ENCODE measurements at places on chromosomes 5 and 9.

DNA sequence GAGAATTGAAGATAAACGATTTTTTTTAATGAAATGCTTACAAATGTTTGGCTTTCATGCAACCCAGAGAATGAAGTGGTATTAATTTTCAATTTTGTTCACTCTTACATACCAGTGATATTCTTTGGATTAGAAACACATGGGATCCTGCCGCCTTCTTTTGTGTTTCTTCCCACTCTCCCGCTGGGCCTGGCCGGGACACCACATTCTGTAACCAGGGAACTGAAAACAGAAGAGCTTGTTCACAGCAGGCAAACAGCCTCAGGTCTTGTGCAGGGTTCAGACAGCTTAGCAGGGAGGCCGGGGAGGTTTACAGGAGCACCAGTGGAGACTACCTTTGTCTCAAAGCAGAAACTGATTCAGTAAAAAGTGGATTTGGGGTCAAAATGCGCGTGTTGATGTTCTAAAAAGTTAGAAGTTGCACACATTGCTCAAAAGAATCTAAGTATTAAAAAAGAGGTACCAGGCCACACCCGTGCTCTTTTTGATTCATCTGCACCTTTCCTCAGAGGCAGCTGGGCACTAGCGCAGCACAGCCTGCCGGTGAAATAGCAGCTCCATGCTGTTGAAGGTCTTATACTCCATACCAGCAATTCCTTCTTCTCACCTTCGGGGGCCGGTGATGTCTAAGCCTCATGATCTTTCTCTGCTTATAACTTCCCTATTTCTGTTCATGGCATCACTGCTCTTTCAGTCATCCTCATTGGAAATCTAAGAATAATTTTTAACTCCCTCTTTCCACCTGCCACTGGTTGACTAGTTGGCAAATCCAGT, 67.1 kb downstream of the GRAMD2B start:
- DNase-seq: no peak

DNA sequence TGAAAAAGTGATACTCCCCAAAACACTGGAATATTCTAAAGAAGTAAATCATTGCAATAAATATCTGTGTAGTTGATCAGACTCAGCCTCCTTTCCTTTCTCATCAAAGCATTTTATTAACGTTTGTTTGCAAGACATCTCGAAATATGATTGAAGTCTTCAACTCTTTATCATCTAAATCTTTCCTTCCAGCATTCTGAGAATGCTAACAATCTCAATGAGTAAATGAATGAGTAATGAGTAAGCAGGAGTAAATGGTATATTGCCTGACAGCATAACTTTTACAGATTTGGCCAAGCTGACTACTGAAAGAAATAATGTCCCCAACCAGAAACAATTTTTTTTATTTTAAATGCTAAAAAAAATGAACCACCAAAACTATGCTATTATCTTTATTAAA, 157.1 kb downstream of the SLCO4C1 start:
- DNase-seq: no peak

DNA sequence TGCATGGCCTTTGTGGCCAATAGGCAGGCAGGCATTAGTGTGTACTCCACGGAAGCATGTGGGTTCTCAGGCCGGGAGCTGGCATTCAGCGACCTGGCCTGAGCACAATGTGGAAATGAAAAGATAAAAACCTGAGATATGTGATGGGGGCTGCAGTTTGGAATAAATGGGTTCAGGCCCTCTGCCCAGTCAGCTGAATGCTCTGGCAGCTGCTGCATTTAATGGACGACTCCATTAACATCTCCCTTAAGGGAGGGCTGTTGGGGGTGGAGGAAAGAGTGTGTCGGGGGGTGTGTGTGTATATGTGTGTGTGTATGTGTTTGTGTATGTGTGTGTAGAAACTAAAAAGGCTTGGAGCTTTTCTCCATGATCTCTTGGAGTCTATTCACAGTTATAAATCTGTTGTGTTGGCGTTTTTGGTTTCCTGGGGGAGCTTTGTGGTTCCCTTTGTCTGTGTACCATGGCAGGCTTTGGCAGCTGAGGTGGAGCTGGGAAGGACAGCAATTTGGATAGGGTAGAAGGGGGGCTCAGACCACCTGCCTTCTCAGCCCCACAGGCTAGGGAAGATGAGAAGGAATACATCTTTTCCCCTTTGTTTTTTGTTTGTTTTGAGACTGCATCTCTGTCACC, 27.3 kb upstream of the HSPA9 start:
- no peak for DNase-seq

DNA sequence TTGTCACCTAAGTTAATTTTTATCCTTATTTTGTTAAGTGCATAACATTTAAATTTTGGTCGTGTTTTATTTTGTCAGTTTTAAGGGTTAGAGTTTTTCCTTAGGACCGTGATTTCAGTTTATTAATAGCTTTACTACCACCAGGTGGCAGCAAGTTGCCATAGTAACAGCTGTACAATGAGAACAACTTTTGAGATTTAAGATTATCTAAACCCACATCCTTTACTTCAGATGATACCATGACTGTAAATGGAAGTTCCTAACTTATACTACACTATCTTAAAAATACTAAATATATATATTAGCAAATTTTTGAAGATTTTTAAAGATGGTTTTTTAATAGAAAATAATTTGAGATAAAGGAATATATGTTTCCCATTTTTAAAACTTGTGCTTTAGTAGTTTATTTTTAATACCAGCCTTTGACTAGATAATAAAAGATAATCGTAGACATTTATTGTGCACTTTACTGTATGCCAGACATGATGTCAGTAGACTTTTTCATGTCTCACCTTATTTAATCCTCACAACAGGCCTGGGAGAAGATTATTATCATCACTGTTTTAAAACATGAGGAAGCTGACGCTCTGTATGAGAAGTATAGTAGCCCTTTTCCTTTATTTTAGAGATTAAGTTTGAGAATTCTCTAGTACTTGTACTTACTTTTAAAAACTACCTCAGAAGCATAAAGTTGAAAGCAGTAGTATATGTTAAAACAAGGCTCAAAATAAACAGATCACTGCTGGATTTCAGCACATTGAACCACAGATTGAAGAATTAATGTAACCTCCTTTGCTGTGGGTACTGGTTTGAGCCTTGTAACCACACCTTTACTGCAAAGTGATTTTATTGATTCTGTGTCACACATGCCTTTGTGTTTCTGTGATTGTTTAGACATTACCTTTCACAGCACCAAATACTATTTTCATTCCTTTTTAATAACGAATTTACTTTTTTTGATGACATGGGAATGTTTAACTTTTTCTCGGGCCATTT, 27.5 kb downstream of the SREK1 start:
- no peak for DNase-seq

- DNase-seq: no peak
Observed at GRCh38 chr5:165209101-165209727, 1703.8 kb downstream of the MAT2B start.

DNA sequence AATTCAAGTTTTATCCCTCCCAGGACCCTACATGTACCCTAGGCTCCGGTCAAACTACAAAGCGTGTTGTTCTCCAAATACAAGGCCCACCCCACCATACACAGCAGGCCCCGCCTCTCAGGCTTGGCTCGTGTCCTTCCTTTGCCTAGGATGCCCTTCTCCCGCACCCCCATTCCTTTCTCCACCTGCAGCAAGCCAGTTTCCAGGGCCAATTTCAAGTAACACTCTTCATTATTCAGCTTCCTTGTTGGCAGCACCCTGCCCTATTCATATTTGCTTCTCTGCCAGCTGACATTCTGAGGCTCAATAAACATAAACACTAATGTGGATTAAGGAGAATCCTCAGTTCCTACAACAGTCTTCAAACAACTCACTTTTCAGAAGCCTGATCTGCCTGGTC, 31.7 kb downstream of the EPB41L4B start:
- no peak for DNase-seq

GRCh38 chr9:131140112-131140511, 14.7 kb downstream of the NUP214 start:
- DNase-seq: no peak
